Activated CD4-positive, alpha-beta T cell treated with anti-CD3 and anti-CD28 coated beads for 36 hours (primary cell): ENCODE measurements at places on chromosomes 12 and 14.

GRCh38 chr14:99401211-99401610 is 79.4 kb downstream of the SETD3 start:
- DNase-seq, result no peak

- no peak for DNase-seq
These were observed 145.0 kb downstream of the SLC38A6 start for GRCh38 chr14:61125867-61126572.

DNA sequence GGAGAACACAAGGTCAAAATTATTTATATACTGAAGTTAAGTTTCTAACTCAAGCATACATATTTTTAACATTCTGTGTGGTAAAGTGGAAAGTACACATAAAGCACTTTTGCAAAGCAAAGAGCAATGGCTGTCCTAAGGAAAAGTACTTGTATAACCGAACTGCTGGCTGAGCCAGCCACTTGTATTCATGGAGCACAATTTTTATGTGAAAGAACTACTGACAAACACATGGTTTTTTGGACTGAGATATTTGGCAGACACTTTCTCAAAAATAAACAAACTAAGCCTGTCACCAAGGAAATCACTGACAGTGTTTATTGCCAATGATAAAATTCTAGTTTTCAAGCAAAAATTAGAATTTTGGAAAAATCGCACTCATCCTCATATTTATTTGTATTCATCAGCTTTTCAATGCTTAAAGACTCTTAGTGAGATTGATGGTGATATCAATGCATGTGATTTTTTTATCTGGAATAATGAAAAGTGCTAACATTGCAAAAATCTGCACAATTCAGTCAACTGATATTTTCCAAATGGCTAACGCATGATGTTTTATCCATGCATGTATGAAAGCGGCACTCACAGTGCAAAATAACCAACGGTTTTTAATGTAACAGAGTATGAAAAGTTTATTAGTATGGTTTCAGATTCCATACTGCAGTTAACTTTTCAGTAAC is 125.3 kb downstream of the IPO8 start:
- no peak for DNase-seq

- DNase-seq, result no peak
These were observed 35.3 kb downstream of the MSRB3 start for GRCh38 chr12:65313719-65314317.

DNA sequence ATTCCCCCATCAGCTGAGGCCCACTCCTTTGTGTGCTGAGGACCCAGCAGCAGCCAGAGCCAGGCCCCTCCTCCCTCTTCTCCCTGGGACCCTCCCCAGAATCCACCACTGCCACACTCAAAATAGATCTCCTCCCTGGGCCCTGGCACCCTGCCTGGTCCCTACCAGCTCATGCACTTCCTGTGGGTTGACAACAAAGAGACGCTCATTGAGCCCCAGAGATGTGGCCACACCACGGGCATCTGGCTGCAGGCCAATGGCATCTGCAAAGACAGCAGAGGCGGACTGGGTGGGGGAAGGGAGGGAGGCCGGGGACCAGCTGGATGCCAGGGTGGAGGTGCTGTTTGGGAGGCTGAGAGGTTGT is 16.0 kb upstream of the ENDOU start:
- peak; percentile 80 for DNase-seq

- no peak for DNase-seq
These were observed 913.9 kb upstream of the SEL1L start for GRCh38 chr14:82447586-82447985.

- no peak for DNase-seq
These were observed 141.1 kb downstream of the NDUFA12 start for GRCh38 chr12:94862421-94862820.

DNA sequence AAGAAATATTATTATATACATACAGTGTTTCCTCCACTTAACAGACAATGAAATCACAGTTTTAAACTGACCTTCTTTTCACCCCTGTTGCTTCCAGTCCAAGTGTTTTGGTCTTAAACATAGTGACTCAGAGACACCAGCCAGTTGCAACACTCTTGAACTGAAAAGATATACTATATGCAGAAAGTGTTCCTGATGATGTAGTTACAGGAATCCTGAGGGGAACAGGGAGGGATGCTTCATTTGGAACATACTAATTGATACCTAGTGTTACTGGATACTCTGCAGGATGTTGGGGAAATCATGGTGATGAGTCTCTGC is 420.8 kb downstream of the CCDC91 start:
- DNase-seq, result no peak

- DNase-seq, result no peak
These were observed 84.8 kb upstream of the KITLG start for GRCh38 chr12:88665071-88665470.

GRCh38 chr12:71517145-71517846 is 77.7 kb downstream of the LGR5 start:
- no peak for DNase-seq

DNA sequence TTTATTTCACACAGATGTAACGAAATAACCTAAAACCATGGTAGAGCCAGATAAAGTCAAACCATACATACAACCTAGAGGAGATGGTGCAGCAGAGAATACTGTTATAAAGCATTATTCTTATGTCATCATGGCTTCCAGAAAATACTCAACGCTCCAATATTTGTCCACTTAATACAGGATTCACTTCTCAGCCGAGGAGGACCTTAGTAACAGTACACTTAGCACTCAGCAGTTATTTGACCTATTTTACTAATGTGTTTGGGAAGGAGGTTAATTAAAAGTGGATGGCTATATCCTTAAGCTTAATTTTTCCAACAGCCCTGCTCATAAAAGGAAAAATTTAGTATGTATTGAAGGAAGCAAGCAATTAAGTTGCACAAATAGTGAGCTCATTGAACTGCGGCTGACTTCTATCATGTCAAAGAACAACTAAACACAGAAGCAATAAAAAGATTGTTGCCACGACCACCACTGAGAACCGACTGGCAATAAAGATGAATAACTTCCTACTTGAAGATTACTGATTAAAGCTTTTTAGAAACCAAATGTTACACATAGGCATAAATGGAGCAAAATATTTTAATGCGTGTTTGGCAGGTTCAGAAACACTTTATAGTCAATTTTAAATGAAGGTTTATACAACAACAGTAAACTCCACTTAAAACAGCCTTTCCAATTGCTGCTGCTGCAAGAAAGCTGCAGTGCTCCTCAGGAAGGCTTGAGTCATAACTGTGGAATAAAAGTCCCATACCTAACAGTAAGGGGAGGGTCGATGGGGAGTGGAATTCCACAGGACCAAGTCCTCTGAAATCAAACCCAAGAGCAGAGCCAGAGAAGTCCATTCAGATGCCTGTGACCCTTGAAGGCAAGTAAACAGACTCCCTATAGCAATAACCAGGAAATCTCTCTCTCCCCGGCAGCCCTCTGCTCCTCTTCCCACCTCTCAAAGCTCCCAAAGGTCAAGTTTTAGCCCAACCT is 218.9 kb upstream of the CDKN3 start:
- DNase-seq, result no peak

GRCh38 chr14:40122968-40123648 is 690.9 kb upstream of the FBXO33 start:
- DNase-seq, result no peak

- no peak for DNase-seq
These were observed 696.1 kb downstream of the DIO2 start for GRCh38 chr14:79515158-79515557.

DNA sequence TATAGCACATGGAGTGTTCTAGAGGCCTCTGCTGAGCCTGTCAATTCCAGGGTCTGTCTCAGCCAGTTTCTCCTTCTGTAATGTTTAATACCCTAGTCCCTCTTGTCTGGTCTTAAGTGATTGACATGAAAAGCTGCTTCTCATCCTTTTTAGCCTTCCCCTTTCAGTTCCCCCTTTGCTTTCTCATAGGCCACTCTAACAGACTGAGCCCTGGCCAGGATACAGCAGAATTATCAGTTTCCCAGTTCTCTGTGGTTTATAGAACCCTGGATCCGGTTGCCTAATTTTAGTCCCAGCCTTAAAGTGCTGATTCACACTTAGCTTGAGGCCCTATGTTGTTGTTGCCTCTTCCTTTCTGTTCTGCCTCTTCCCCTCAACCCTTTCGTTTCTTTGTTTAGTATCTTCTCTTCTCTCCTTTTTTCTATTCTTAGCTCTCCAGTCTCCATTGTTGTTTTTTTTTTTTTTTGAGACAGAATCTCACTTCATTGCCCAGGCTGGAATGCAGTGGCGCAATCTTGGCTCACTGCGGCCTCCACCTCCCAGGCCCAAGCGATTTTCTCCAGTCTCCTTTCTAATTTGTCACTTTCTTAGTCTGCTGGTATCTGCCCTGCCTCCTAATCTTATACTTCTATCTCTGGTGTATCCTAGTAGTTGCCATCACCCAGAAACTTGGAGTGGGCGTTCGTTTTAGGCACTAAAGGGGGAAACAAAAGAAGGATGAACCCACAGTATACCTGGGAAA is 2.9 kb upstream of the BIN2 start:
- no peak for DNase-seq

GRCh38 chr14:101087614-101088394 is 184.3 kb upstream of the RTL1 start:
- DNase-seq, result no peak

DNA sequence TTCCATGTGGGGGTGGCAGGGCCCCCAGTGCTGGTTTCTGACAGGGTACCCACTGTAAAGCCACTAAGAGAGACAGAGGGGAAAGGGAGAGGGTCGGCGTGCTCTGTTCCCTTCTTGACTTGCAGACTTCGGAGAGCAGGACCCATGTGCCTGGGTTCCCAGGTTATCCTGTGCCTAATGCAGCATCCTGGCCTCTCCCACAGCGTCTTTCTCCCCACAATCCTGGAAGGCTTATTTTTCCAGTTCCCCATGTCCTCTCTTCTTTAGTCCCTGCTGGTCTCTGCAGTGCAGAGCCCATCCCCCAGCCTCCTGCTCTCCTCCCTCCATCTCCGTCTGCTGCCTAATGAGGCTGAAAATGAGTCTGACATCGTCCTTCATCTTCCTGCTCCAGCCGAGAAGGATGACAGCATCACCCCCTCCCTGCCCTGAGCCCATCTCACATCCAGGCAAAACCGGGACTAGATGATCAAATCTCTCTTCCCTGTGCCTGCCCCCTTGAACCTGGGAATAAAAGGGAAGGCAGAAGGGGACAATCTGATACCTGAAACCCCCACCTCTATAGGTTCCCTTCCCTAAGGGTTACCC is 15.1 kb downstream of the CALCOCO1 start:
- DNase-seq, result no peak

DNA sequence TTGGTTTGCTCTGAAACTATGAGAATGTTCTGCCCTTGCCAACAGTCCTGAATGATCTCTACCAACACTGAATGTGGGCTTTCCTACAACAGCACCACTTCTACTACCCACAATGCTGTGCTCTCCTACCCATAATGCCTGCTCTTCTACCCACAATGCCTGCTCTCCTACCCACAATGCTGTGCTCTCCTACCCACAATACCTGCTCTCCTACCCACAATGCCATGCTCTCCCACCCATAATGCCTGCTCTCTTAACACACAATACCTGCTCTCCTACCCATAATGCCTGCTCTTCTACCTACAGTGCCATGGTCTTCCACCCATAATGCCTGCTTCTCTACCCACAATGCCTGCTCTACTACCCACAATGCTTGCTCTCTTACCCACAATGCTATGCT is 92.3 kb downstream of the KCNK13 start:
- DNase-seq, result no peak

DNA sequence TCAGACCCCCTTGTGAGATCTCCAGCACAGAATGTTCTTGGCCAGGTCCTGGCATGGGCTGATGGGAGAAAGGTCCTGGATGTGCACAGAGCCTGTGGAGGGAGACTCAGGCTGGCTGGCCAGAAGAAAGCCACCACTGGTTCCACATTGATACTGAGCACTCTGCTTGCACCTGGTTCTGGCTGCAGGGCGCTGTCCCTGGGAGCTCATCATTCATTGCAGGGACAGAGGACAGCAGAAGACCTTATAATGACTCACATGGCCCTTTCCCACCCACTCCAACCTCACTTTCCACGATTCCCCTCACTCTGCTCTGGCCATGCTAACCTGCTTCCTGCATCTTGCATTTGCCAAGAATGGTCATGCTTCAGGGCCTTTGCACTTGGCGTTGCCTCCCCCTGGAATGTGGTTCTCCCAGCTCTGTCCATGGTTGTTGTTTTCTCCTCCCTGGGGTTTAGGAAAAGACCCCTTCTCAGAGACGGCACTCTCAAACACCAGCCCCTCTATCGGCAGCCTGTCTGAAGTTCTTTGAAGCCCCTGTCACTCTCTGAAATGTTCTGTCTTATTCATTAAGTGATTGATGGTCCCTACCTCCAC is 10.3 kb downstream of the KRT7 start:
- DNase-seq, result no peak

DNA sequence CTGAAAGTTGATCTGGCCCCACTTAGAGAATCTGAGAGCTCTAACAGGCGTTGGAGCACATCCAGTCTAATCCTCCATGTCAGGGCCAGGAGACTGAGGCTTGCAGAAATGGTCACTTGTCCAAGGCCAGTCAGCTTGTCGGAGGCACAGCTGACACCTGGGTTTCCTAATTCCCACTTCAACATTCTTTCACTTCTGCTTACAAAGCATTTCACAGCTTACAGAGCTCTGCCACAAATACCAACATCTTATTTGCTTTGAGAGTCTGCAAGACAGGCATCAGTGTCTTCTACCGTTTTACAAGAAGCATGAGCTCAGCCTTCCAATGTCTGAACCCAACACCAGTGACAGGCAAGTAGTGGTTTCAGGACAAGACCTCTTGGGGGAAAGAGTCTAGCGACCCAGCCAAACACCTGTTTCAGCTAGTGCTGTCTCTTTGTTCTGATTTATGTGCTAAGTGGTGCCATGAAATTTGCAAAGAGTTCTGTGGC is 31.8 kb downstream of the ISCA2 start:
- no peak for DNase-seq

GRCh38 chr14:52678591-52678990 is 16.8 kb downstream of the ERO1A start:
- DNase-seq, result no peak

DNA sequence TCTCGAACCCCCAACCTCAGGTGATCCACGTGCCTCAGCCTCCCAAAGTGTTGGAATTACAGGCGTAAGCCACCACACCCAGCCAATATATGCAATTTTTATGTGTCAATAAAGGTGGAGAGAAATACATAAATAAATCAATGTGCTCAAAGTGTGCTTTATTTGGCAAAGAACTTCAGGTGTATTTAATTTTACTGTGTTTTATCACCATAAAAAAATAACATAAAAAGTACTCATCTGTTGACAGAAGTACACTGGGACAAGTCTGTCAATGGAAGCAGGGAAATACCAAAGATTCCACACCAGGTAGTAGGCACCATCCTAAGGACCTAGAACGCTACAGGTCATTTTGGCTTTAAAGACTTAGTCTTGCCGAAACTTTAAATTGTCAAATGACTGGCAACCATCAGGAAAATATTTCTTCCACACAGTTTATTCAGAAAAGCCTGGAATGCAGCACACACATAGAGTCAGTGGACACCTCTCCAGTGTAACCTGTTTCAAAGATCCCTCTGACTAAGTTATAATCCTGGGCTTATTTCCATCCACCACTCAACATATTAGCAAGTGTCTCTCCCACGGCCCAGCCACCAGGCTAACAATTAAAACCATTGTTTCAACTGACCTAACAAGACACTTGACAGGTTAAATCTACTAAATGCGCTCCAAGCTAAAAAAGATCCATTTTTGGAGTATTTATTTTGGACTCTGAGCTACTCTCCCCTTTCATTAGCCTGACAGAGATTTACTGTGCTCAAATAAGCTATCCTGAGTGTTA is 4.2 kb downstream of the ERO1A start:
- DNase-seq, result no peak
